PC-3 (cell line): ENCODE measurements at places on chromosomes 5 and 9. TPM values are rescaled to one million over a fixed set of nuclear protein-coding genes. Genes with fewer than 3 reads are reported as not detected.

Gene WNK2
- total RNA-seq, result 11.7 and 15.5 TPM in 2 replicates

Gene FOXD4L5
- 0.04 TPM in 1 of 2 replicates, not detected in the other for total RNA-seq

Gene NEUROG1
- total RNA-seq, result not detected in 2 replicates

Gene CARD9
- total RNA-seq, result 0.52 and 1.1 TPM in 2 replicates

Gene ANXA2R
- total RNA-seq, result 4.8 and 8.9 TPM in 2 replicates

- no peaks in the 10 kb centered on the region for H3K36me3 ChIP-seq
- peak; percentile 23 for DNase-seq
- no peaks in the 10 kb centered on the region for H3K27me3 ChIP-seq
- H3K4me1 ChIP-seq, result peaks cover 8% of the 10 kb centered on the region; the same call in 1 of the 2 replicates
- no peak overlapping the region for H3K27ac ChIP-seq
- H3K4me3 ChIP-seq, result no peak overlapping the region
Measured at GRCh38 chr9:93965830-93966577, 10.8 kb upstream of the BARX1 start.

DNA sequence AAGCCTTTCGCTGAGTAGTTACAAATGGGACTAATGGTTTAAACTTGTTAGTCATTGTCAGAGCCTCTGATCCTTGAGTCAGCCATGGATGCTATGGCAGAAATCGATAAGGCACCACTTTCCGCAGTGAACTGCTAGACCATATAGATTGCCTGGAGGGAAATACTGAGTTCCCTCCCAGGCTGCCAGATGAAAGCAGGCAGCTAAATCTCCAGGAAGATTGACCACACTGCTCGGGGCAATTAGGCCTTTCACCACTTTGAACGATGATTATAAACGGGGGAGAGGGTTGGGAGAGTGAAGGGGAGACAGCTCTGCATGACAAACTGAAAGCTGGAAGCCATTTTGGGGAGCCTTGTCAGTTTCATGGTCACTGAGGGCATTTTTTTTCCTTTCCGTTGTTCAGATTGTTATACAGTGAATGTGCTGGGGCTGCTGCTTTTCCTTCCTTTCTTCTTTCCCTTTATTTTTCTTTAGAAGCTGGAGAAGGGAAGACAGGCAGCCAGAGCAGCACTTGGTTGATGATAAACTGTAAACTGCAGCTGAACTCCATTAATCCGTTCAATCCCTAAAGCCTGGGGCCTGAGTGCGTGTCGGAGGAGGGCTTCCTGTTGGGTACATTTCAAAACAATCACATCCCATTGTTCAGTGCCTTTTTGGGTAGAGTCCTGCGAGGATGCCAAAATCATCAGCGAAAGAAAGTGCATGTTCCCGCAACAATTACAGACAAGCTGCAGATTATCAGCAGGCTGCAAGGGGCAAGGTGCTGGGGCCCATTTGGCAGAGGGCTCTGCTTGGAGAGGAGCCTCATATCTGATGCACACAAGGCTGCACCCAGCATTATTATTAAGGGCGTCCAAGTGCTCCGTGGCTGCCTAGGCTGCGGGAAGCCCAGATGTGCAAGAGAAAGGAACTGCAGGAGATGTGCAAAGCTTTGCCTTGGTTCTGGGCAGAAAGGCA is 308.4 kb downstream of the PSAT1 start:
- no peak overlapping the region for H3K4me3 ChIP-seq
- no peaks in the 10 kb centered on the region for H3K36me3 ChIP-seq
- H3K4me1 ChIP-seq, result 0 out of 2 replicates have a peak, but pooled peaks cover 4% of the 10 kb centered on the region

- H3K36me3 ChIP-seq, result no peaks in the 10 kb centered on the region
- peaks cover 7% of the 10 kb centered on the region; the same call in 1 of the 2 replicates for H3K27me3 ChIP-seq
- DNase-seq, result peak; percentile 64
- peaks cover 21% of the 10 kb centered on the region for H3K4me1 ChIP-seq
Measured at GRCh38 chr5:171494452-171495121, 75.1 kb downstream of the FGF18 start.

GRCh38 chr5:151707567-151707966 is 20.9 kb upstream of the SPARC start:
- no peaks in the 10 kb centered on the region for H3K4me1 ChIP-seq
- no peaks in the 10 kb centered on the region for H3K27me3 ChIP-seq
- no peak overlapping the region for H3K27ac ChIP-seq
- H3K36me3 ChIP-seq, result no peaks in the 10 kb centered on the region
